ENCODE measurements at places on chromosomes 4 and X. TPM values are rescaled to one million over a fixed set of nuclear protein-coding genes. Genes with fewer than 3 reads are reported as not detected.

The USP26 gene
- not detected for total RNA-seq

The TCEAL6 gene
- total RNA-seq: not detected

The FHDC1 gene
- total RNA-seq: under 0.01 TPM

The F11 gene
- total RNA-seq: not detected

The PDGFRA gene
- 1.6 TPM for total RNA-seq

The C4orf51 gene
- total RNA-seq: not detected

The MMRN1 gene
- total RNA-seq: 818 TPM

The SCML1 gene
- 5.5 TPM for total RNA-seq

The TREX2 gene
- 0.91 TPM for total RNA-seq

The TSPAN6 gene
- 66.3 TPM for total RNA-seq

The RAI2 gene
- not detected for total RNA-seq

The OTUD6A gene
- not detected for total RNA-seq

The ASMT gene
- total RNA-seq: not detected

The XG gene
- total RNA-seq: 1.3 TPM

The CXCL1 gene
- total RNA-seq: 36.2 TPM

The LIMCH1 gene
- 7.5 TPM for total RNA-seq

The DCX gene
- not detected for total RNA-seq

The MAGEB10 gene
- not detected for total RNA-seq

The AR gene
- under 0.01 TPM for total RNA-seq
